Endothelial cell (in vitro differentiated cells): ENCODE measurements at places on chromosomes 1 and 21.

DNA sequence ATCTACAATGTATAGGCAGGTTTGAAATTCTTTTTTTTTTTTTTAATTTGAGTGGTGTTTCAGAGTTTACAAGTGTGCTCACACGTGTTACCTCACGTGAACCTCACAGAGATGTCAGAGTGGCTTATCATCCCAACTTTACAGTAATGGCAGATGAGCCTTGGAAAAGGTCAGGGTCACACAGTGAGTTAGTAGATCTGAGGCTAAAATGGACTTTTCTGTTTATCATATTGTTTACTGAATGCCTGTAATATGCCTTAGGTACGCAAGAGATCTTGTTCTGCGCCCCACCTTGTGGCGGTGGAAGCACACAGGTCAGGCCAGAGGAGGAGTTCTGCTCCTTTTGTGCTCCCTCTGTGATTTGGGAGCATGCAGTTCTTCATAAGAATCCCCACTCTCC lies 80.0 kb downstream of the DYRK1A start:
- DNase-seq = no peak
- H3K27ac ChIP-seq = peak overlapping the region; percentile 74
- peaks cover 4% of the 10 kb centered on the region for H3K27me3 ChIP-seq
- H3K4me1 ChIP-seq = peaks cover 46% of the 10 kb centered on the region
- no peak overlapping the region for H3K4me3 ChIP-seq

- H3K4me3 ChIP-seq = no peak overlapping the region
- no peak for DNase-seq
- peaks cover 15% of the 10 kb centered on the region for H3K4me1 ChIP-seq
- H3K36me3 ChIP-seq = no peaks in the 10 kb centered on the region
- peaks cover 1% of the 10 kb centered on the region for H3K27me3 ChIP-seq
These were observed 80.1 kb upstream of the CD55 start for GRCh38 chr1:207241164-207241934.

DNA sequence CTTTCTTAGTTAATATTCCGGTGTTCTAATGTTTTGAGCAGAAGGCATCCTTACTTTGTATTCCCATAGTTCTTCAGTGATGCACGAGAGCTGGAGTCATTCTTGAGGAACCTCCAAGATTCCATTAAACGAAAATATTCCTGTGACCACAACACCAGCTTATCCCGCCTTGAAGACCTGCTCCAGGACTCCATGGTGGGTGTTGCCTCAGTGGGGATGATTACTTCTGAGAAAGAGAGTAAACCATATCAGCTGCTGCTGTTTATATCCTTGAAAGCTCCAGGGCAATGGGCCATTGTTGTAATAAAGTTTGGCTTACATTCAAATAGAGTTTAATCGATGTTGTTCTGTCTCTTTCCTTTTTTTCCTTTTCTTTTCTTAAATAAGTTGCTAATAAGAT lies 93.1 kb downstream of the MACF1 start:
- peaks cover 13% of the 10 kb centered on the region for H3K4me1 ChIP-seq
- peaks cover 77% of the 10 kb centered on the region for H3K36me3 ChIP-seq
- no peaks in the 10 kb centered on the region for H3K27me3 ChIP-seq
- H3K4me3 ChIP-seq = peak overlapping the region; percentile 63
- no peak for DNase-seq

- no peak overlapping the region for H3K4me3 ChIP-seq
- H3K27ac ChIP-seq = peak overlapping the region; percentile 83
- H3K36me3 ChIP-seq = peaks cover 13% of the 10 kb centered on the region
- peaks cover 48% of the 10 kb centered on the region for H3K4me1 ChIP-seq
These were observed 15.3 kb downstream of the SRSF4 start for GRCh38 chr1:29166291-29166878.

DNA sequence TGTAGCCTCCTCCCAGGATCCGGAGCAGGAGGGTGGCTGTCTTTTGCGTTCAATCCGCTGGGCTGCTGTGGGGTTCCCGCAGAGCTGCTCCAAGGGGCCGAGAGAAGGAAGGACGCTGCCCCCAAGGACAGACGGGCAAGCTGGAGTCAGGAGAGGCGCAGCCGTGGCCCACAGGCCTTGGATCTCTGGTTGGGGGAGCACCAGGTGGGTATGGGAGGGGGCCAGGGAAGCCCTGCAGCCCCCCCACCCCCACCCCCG lies 15.9 kb upstream of the SKI start:
- no peak for DNase-seq
- H3K27me3 ChIP-seq = peaks cover 3% of the 10 kb centered on the region
- peaks cover 2% of the 10 kb centered on the region for H3K4me1 ChIP-seq

DNA sequence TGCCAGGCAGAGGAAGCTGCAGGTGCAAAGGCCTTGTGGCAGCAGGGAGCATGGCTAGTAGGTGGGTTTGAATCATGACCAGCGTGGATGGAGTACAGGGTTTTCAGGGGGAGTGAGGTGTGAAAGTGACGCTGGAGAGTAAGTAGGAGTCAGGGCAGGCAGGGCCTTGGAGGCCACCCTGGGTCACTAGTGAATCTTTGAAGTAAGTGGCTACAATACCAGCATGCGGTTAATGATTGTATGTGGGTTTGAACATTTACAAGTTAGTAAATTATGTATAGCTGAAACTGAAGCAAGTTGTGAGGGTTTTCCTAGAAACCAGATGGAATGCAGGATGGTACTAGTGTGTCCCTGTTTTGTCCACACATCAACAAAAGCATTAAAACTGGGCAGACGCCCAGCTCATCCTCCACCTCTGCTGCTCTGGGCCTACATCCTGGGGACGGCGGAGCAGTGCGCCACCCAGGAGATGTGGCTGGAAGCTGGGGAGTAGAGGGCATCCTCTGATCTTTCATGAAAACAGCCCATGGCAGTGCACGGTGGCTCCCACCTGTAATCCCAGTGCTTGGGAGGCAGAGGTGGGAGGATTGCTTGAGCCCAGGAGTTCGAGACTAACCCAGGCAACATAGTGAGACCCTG lies 41.2 kb upstream of the B3GALNT2 start:
- H3K27ac ChIP-seq = no peak overlapping the region
- H3K4me1 ChIP-seq = peaks cover 3% of the 10 kb centered on the region
- H3K4me3 ChIP-seq = no peak overlapping the region
- no peak for DNase-seq
- H3K36me3 ChIP-seq = no peaks in the 10 kb centered on the region
- H3K27me3 ChIP-seq = peaks cover 3% of the 10 kb centered on the region

- no peak overlapping the region for H3K4me3 ChIP-seq
- no peak overlapping the region for H3K27ac ChIP-seq
- no peaks in the 10 kb centered on the region for H3K4me1 ChIP-seq
- no peaks in the 10 kb centered on the region for H3K27me3 ChIP-seq
- DNase-seq = no peak
These were observed 385.0 kb upstream of the NFIA start for GRCh38 chr1:60697204-60697994.

DNA sequence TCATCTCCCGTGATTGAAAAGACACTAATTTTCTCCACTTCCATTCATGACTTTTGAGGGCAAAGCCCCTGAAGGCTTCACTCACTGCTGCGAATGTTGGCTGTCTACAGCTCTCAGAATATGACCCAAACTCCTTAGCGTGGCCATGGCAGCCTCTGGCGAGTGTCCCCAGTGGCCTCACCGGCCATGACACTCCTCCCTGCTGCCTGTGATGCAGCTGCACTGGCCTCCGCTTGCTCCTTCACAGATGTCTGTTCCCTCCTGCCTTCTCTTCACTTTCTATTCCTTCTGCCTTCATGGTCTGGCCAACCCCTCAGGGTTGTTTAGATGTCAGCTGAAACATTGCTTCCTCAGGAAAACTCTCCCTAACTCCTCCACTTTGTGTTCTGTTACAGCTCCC lies 30.8 kb upstream of the PTPRF start:
- H3K4me1 ChIP-seq = no peaks in the 10 kb centered on the region
- H3K27me3 ChIP-seq = no peaks in the 10 kb centered on the region
- no peak for DNase-seq
- H3K36me3 ChIP-seq = peaks cover 4% of the 10 kb centered on the region

- peak; percentile 48 for DNase-seq
- H3K36me3 ChIP-seq = no peaks in the 10 kb centered on the region
- no peak overlapping the region for H3K27ac ChIP-seq
- peaks cover 15% of the 10 kb centered on the region for H3K4me1 ChIP-seq
- peaks cover 2% of the 10 kb centered on the region for H3K27me3 ChIP-seq
- H3K4me3 ChIP-seq = no peak overlapping the region
These were observed 58.6 kb downstream of the PBX1 start for GRCh38 chr1:164617377-164618201.

DNA sequence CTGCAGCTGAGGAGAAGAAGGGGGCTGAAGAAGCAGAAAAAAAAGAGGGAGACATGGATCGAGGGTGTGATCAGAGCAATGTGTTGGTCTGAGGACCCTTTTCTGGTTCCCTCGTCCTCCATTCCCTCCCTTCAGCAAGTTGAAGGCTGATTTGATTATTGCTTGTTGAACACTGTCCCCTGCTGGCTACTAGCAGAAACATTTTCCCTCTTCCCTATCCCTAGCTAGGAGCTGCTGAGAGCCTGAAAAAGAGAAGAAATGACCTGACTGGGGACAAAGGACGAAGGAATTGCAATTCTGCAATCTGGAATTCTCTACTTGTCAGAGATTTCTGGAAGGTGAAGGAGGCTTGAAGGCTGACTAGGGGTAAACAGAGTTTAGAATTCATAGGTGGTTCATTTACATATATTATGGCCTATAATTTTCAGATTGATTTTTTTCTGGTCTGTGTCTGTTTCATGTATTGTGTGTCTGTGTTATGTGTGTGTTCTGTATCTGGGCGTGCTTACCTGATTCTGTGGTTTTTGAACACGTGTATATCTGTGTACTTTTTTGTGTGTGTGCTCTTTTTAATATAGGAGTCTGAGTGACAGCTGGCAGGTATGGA lies 9.8 kb downstream of the NHLH1 start:
- H3K36me3 ChIP-seq = no peaks in the 10 kb centered on the region
- no peak overlapping the region for H3K27ac ChIP-seq
- peaks cover 20% of the 10 kb centered on the region for H3K4me1 ChIP-seq
- H3K4me3 ChIP-seq = no peak overlapping the region
- peaks cover 8% of the 10 kb centered on the region for H3K27me3 ChIP-seq
- DNase-seq = peak; percentile 33

DNA sequence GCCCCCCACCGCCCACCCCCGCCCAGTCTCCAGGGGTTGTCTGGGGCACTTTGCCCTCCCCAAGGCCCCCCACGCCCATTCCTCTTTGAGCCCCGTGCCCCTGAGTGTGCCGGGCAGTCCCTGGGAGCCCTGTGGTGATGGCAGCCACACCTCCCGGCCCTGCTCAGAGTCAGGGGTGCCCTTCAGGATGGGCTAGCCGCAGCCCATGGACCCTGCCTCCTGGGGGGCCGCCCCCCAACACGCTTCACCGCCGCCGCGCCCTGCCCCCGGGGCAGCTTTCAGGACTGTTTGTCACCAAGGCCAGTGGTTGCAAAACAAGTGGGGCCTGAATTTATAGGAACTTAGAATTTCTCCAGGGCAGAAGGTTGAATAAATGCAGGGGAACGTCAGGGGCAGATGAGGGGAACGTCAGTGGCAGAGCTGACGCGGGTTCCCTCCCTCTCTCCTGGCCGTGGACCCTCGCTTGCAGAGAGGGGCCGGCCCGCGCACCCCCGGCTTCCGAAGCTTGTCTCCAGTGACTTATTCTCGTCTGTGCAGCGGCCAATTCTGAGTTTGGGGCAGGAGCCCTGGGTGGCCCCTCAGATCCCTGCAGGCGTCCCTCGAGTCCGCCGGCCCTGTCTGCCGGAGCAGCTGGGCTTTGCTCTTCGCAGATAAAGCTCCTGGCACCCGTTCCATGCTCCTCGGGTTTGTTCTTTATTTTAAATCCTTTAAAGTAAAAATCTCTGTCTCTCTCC lies 41.2 kb upstream of the ADARB1 start:
- H3K36me3 ChIP-seq = peaks cover 13% of the 10 kb centered on the region
- DNase-seq = no peak
- peak overlapping the region; percentile 11 for H3K27ac ChIP-seq
- H3K4me3 ChIP-seq = peak overlapping the region; percentile 48
- H3K27me3 ChIP-seq = peaks cover 3% of the 10 kb centered on the region
- H3K4me1 ChIP-seq = peaks cover 10% of the 10 kb centered on the region

- DNase-seq = no peak
- H3K36me3 ChIP-seq = no peaks in the 10 kb centered on the region
- H3K4me1 ChIP-seq = peaks cover 2% of the 10 kb centered on the region
- H3K27me3 ChIP-seq = no peaks in the 10 kb centered on the region
- no peak overlapping the region for H3K4me3 ChIP-seq
These were observed 289.7 kb upstream of the NRIP1 start for GRCh38 chr21:15354516-15354915.

GRCh38 chr1:2314803-2315673 lies 76.3 kb downstream of the MORN1 start:
- H3K4me1 ChIP-seq = no peaks in the 10 kb centered on the region
- no peak overlapping the region for H3K27ac ChIP-seq
- no peaks in the 10 kb centered on the region for H3K36me3 ChIP-seq

DNA sequence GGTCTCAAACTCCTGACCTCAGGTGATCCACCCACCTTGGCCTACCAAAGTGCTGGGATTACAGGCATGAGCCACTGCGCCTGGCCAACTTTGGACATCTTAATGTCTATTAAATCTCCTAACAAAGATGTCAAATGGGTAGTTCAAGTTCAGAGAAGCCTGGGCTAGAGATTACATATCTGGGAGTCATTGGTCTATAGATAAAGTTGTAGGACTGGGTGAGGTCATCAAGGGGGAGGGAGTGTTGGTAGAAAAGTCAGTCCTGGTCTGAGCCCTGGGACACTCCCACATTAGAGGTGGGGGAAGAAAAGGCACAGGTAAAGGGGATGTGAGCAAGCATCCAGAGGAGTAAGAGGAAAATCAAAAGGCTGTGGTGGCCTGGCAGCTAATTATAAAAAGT lies 6.6 kb downstream of the UBIAD1 start:
- H3K27me3 ChIP-seq = peaks cover 3% of the 10 kb centered on the region
- no peak overlapping the region for H3K4me3 ChIP-seq
- H3K4me1 ChIP-seq = peaks cover 43% of the 10 kb centered on the region

- H3K27me3 ChIP-seq = no peaks in the 10 kb centered on the region
- peaks cover 3% of the 10 kb centered on the region for H3K4me1 ChIP-seq
- H3K27ac ChIP-seq = no peak overlapping the region
- DNase-seq = no peak
- H3K4me3 ChIP-seq = no peak overlapping the region
These were observed 5.8 kb downstream of the ADORA3 start for GRCh38 chr1:111497592-111497991.

- peaks cover 7% of the 10 kb centered on the region for H3K27me3 ChIP-seq
- DNase-seq = no peak
- peaks cover 9% of the 10 kb centered on the region for H3K4me1 ChIP-seq
- H3K4me3 ChIP-seq = peak overlapping the region; percentile 13
These were observed 46.9 kb downstream of the SLC45A1 start for GRCh38 chr1:8364528-8365442.
